NCI-H345 (cell line): ENCODE measurements at places on chromosomes 4 and X.

- no peak for DNase-seq
Observed at GRCh38 chr4:162706632-162707031, 460.1 kb downstream of the NAF1 start.

DNA sequence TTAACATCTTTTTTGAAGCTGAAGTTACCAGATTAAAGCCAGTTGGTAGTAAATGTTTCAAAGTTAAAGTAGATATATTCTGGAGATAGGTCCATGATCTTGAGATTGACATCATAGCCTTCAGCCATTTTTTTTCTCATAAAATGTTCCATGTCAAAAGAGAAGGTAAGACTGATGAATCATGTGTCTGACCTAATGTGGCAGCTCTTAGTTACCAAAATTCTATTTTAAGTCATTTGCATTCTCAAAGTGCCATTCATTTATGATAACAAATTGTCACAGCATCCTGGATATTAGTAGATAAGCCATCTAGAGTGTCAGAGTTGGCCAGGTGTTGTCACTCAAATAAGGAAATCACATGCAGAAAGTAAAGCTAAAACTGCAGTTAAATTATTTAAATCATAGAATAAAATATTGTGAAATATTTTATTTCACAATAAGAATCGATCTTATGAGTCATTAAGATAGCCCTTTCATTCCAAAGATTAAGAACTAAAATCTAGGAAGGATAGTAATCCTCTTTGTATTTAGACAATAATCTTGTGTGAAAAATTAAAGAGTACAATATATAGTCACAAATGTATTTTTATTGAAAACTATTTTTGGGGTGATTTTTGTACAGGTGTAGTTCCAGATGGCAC is 65.7 kb upstream of the ADAD1 start:
- DNase-seq, result no peak

DNA sequence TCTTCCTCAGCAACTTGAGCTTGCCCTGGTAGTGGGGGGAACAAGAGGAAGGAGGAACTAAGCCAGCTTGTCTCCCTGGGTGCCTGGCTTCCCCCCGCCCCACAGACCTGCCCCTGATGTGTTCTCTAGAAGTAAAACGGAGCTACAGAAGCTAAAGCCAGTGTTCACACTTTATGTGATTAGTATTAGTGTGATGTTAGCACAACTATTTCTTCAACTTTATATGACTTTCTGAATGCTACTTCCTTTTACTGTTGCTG is 10.7 kb downstream of the RGS12 start:
- no peak for DNase-seq

GRCh38 chr4:6608758-6609414 is 31.6 kb upstream of the MRFAP1 start:
- DNase-seq, result no peak

DNA sequence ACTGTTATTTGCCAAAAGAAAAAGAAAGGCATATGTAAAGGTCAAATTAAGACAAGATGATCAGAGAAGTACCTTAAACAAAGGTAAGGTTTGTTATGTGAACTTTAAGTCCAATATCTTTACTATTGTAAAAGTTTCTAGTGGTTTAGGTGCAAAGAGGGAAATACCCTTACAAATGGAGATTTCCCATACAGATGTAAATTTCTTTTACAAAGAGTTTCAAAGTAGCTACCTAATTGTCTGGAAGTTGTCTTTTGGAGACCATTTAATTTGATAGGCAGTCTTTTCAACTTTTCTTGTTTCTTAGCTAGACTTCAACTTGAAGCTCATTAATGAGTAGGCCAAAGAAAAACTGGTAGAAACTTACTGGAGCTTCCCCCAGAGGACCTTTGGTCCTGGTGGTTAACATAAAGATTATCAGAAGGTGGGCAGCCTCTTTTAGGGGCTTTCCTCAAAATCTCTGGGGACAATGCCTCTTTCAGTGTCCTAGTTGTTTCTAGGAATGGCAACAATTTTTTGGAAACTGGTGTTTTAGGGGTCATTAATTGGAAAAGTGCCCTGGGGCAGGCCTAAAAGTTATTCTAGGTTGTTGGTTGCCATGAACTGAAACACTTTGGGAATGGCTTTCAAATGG is 297.3 kb downstream of the GUCY2F start:
- no peak for DNase-seq

DNA sequence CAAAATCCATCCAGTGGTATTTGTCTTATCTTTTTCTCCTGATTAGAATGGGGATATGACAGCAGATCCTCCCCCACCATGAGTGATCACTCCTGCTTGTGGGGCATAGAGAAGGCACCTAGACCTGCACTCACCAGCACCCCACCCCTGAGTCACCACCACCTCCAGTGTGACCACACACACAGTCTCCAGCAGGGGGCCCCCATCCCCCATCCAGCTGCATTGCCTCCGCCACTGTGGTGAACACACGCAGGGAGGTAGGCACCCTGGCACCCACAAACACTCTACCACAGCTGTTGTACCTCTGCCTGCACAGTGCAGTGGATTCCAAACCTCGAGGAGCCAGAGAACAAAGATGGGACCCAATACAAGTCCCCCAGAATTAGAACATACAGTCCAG is 9.0 kb upstream of the MAGEA8 start:
- no peak for DNase-seq

- DNase-seq, result no peak
Observed at GRCh38 chr4:169945636-169946035, 80.6 kb downstream of the MFAP3L start.

DNA sequence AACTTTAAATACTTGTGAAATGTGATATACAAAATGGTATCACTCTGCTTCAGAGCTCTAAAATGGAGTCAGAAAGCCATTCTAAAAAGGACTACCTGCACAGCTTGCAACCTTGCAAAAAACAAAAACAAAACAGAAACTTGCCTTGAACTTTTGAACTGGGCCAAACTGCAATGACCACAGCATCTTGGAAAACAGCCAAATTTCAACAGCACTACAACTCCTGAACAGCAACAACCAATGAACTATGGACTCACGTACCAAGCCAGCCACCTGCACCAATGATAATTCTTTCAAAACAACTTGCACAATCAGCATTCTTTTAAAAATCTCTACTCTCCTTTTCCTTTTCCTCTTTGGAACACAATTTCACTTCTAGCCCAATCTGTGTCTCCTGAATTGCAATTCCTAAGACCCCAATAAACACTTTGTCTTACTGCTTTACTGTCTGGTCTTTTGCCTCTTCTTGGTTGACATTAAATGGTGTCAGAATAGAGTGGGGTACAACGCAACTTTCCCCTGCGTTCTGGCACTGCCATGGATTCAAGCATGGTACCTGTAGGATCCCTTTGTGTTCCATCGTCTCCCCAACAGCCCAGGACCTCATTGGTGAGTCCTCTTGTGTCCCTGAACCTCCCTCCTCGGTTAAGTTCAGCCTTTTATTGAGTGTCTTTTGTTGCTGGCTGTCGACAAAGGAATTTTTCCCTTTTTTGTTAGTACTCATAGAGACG is 35.7 kb upstream of the FMR1 start:
- DNase-seq, result no peak

- no peak for DNase-seq
Observed at GRCh38 chr4:55561889-55562288, 15.2 kb upstream of the CLOCK start.

GRCh38 chr4:8277356-8278008 is 7.9 kb downstream of the HTRA3 start:
- no peak for DNase-seq

DNA sequence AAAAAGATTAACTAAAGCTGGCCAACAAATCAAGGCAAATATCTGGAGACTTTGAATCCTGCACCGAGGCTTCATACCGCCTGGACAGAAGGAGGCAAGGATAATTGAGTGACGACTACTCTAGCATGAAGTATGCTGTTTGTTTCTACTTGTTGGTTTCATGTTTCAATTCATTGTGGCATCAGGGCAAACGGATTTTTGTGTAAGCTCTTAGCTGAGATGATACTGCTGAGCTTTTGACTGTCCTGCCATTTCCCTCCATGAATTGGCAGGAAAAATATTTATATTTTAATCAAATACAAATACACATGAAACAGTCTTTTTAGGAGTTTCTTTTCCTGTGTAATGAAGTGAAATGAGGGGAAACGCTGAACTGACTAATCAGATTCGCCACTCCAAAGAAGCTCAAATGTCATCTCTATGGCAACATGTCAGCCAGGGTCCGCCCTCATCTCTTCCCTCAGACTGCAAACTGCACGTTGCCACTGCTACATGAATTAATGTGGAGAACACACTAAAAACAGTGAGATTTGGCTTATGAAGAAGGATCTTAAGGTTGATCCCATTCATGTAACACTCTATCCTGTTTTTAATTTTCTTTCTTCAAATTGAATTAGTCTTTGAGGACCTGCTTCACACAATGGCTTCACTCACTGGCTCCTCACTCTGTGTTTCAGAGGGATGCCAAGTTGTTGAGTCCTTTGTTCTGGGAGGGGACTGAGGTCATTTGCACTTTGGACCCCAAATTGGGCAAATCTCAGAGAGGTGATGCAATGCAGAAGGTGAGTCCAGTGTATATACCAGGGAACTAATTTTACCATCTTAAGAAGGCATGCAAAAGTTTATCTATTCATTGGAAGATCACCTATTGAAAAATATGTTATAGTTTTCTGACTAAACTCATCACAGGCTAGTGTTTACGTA is 149.6 kb upstream of the MID1 start:
- DNase-seq, result peak; percentile 91

DNA sequence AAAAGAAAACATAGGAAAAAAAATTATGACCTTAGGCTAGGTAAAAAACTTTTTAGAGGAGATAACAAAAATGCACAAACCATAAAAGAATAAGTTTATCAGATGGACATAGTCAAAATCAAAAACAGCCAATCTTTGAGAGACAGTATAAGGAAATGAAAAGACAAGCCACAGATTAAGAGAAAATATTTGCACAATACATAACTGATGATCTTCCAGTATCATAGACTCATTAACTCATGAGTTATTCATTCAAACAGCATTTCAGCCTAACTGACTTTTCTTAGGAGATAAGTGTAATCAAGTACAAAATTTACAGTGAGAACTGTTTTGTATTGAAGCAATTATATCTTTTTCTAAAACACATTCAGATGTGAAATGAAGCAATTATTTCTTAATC is 183.8 kb downstream of the FBXO8 start:
- DNase-seq, result no peak

DNA sequence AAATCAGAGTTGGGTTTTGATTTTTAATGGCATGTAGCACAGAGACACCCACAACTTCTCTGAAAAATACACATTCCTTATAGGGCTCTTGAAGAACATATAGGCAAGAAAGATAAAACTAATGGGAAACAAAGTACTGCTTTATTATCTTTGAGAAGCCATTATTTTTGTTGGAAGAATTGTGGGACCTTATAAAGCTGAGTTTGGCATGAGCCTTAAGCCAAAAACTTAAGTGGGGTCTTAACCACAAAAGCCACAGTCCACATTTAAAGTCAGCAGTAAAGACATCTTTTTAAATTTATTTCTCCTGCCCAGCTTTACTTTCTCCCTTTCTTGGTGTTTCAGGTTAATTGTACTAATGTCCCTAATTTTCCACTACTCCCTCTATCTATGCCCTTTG is 1297.3 kb downstream of the C4orf33 start:
- no peak for DNase-seq

DNA sequence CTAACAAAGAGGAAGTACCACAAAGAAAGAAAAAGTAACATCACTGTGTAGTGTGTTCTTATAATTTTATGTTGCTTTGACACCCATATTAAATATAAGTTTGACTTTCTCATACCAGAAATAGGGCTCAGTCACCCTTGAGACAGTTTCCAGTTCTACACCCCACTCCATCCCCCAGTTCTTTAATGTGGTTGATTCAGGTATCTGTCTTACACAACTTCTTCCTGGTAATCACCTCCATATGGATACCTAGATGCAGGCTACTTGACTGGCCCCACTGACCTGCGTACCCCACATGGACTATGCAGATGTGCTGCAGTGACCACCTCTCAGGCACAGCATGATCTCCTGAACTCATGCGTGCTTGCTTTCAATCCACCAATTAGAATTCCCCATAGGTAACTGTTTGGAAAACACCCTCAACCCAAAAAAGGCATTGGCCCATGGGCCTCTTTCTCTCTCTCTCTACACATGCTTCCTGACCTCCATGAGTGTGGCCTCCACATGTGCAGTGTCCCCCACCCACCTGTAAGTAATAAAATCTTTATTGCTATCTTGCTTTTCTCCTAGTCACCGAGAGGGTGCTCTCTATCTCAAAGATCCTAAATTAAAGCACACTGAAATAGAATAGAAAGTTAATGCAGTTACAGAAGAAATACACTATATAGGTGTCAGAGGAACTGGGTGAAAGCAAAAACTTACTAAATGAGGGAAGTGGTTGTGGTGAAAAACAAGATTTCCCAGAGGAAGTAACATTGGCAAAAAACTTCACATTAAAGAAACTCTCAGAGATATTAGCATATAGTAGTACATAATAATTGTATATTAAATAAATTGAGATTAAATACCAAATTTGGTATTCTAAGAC is 98.4 kb downstream of the ZAR1 start:
- DNase-seq, result no peak

DNA sequence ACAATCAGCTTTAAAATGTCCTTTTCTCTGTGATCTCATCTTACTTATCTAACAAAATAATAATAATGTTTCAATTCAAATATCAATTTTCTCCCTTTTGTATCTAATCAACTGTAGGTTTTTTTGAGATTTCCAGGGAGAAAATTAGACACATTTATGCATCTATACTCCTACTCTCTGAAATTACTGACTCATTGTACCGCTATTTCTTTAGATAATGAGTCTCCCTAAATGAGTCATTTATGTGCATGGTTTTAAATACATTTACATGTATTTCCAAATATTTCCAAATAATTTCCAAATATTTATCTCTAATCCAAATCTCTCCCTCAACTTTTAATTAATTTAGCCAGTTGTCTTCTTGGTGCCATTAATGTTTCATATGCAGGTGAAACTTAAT is 621.0 kb downstream of the TECRL start:
- no peak for DNase-seq

- no peak for DNase-seq
Observed at GRCh38 chr4:100391863-100392262, 126.0 kb downstream of the EMCN start.

- DNase-seq, result no peak
Observed at GRCh38 chrX:38796946-38797345, 4.3 kb upstream of the MID1IP1 start.
